Dermis blood vessel endothelial cell (primary cell): ENCODE measurements at places on chromosomes 7 and 10. TPM values are rescaled to one million over a fixed set of nuclear protein-coding genes. Genes with fewer than 3 reads are reported as not detected.

Gene C1QL3
- 0.17 and 0.33 TPM in 2 replicates for total RNA-seq

Gene CARD11
- total RNA-seq, result 1.1 and 1.4 TPM in 2 replicates

Gene RRP12
- total RNA-seq, result 10.4 and 20.3 TPM in 2 replicates

Gene FXYD4
- total RNA-seq, result not detected in 2 replicates

Gene TAS2R4
- total RNA-seq, result 0.42 and 0.68 TPM in 2 replicates

Gene PRKCQ
- 0.17 and 0.84 TPM in 2 replicates for total RNA-seq

Gene VWA2
- not detected in 2 replicates for total RNA-seq

Gene SPDYE16
- 0.09 TPM in 1 of 2 replicates, not detected in the other for total RNA-seq
